Activated T-cell treated with anti-CD3 and anti-CD28 coated beads for 24 hours (primary cell): ENCODE measurements at places on chromosomes 3 and 15.

GRCh38 chr3:195032955-195033354, 238.0 kb downstream of the XXYLT1 start:
- DNase-seq: no peak

- no peak for DNase-seq
Observed at GRCh38 chr3:110644203-110644602, 427.4 kb upstream of the NECTIN3 start.

DNA sequence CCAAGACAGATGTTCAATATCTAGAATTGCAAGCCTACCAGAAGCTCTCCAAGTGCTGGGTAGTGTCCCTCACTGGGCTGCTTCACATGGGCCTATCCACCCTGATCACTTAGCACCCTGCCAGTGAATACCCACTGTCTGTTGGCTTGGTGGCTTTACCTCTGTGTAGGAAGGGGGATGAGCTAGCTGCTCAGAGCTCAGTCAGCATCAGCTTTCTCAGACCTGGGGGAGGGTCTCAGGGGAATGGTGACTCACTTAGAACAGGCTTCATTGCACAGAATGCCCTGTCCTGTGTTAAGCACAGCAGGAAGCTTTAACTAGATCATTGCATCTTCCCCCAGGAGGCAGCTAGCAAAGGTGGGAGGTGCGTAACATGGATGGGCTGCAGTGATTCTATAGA, 209.8 kb downstream of the PDCD6IP start:
- no peak for DNase-seq

DNA sequence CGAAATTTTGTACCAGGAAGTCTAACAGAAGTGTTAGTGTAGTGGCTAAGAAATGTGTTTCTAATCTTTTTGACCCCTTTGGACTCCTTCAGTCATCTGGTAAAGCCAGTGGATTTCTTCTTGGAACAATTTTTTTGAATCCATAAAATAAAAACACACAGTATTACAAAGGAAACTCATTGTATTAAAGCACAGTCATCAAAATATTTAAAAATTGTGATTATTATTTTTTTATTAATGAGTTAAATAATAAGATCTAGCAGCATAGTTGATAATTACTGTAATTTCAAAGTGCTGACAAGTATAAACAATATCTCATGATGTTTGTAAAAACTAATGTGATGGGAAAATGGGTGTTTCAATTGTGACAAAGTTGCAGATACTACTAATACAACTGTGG, 72.2 kb upstream of the LRRC3B start:
- no peak for DNase-seq

DNA sequence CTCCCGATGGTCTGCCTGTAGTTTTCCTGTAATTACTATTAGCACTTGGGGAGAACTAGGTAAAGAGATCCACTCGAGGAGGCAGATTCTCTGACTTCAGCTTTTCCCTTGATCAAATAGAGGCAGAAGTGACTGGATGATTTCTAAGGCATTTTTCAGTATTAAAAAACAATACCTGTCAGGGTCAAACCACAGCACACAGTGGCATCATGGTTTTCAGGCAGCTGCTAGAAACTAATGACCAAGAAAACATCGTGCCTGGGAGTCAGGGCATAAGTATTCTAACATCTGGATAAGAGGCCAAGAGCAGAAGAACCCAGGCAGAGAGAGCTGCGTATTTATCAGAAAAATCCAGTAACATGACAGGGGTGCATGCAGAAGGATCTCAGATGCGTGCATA, 419.9 kb downstream of the TUSC7 start:
- no peak for DNase-seq

DNA sequence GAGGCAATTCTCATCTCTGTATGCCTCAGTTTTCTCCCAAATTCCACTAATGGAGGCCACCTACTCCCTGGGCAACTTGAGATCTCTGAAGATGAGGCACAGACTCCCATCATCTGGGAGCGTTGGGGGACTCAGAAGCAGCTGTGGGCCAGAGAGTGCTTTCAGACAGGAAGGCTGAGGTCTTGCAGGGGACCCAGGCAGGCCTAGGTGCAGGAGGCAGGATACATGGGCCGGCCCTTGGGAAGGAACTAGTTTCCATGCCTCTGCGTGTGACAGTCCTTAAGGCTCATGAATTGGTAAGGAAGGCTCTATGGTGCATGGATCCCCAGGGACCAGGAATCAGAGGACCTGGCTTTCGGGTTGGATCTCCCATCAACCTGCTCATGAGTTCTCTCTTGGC, 14.5 kb downstream of the BMF start:
- DNase-seq: no peak

DNA sequence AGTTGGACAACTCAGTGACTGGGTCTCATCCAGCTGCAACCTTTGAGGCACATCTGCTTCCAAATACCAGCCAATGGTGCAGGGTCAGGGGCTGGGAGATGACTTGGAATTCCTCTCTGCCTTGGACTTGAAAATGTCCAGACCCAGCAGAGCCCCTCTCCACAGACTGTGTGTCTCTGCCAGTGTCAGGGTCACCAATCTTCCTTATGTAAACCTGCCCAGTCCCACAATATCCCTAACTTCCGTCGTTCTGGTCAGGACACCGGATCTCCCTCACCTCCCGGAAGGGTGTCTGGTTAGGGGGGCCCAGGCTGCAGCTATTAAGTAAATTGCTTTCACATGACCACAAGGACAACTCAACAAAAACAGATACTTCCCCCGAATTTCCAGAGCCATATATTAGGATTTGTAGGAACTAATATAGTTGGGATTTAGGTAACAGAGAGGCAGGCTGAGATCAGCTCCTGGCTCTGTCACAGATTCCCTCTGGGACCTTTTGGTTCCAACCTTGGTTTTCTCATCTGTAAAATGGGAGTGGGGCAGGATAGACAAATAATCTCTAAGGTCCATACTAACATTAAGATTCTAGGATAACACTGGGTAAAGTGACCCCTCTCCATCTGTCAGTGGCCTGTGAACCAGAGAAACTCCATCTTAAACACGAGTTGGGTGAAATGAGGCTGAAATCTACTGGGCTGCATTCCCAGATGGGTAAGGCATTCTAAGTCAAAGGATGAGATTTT, 30.8 kb downstream of the IGDCC3 start:
- no peak for DNase-seq

DNA sequence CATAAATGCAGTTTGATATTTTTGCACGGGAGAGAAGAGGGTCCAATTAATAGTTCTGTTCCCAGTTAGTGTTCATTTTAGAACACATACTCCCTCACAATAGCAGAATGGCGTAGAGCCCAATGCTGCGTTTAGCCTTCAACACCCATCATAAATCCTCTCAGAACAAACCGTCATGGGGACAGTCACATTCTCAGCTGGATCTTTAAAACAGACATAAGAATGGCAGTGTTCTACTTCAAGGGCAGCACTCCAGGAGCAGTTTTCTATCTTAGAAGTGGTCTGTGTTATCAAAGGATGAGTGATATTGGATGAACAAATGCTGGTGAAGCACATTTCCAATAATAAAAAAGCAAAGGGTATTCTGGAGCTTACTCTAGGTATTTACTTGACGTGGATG, 230.5 kb downstream of the PDZRN3 start:
- no peak for DNase-seq

GRCh38 chr3:9701006-9701405, 2.6 kb upstream of the CPNE9 start:
- no peak for DNase-seq

DNA sequence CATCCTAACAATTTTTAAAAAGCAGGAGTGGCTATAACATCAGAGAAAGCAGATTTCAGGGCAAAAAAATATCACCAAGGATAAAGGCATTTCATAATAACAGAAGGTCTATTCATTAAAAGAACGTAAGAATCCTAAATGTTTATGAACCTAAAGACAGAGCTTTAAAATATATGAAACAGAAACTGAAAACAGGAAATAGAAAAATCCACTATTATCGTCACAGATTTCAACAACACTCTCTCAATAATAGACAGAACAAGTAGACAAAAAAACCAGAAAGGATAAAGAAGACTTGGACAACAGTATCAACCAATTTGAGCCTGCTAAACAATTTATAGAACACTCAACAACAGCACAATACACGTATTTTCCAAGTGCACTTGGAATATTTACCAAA, 71.4 kb downstream of the FBXL22 start:
- DNase-seq: no peak

DNA sequence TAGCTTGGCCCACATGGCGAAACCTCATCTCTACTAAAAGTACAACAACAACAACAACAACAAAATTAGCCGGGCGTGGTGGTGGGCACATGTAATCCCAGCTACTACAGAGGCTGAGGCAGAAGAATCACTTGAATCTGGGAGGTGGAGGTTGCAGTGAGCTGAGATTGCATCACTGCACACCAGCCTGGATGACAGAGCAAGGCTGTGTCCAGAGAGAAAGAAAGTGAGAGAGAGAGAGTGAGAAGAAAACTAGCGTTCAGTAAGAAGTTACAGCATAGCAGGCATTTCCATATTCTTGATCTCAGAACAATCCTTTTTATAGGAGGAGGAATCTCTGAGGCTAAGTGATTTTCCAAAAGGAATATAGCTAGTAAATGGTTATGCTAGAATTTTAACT, 1076.1 kb downstream of the AGBL1 start:
- DNase-seq: no peak

DNA sequence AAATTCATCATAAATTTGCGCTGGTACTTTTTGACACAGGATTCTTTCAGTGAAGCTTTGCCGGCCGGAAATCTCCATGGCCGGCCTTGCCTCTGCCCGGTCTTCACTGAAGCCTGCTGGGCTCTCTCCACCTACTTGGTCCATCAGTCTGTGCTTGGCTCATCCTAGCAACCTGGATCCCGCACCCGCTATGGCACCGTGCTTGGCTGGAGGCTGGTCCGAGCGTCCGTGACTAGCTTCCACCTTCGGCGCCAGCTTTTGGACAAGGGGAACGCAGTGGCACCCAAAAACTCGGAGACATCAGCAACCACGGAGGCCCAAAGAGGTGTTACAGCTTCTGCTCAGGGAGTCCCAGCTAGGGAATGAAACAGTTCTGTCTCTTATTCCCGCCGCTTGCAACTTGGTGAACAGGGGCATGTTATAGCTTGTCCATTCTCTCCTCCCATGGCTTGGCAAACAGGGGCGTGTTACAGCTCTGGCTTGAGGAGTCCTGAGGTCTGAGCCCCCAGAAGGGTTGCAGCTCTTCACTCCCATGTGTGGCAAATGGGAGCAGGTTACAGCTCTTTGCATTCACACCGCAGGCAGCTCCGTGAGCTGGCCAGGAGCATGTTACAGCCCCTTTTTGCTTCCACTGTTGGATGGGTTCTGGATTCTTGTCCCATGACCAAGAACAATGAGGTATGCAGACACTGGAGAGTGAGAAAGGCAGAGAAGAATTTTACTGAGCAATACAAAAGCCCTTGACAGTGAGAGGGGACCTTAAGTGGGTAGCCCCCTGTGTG, 204.2 kb downstream of the DIPK2A start:
- no peak for DNase-seq

DNA sequence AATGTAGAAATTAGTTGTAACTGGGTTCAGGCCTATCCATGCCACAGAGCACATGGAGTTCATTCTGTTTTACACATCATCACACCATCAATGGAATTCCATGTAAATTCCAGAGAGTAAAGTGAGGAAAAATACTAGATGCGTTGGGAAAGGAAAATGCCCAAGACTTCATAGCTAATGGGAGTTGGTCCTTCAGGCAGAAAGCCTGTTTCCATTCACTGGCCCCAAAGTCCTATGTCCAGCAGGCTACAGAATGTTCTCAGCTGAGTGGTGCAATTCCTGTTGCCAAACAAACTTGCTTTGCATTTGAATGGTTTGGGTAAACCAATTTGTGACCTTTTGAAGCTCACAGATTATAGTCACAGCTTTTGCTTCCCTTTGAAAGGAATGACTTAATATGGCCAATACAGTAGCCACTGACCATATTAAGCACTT, 164.6 kb upstream of the PFN2 start:
- DNase-seq: no peak

DNA sequence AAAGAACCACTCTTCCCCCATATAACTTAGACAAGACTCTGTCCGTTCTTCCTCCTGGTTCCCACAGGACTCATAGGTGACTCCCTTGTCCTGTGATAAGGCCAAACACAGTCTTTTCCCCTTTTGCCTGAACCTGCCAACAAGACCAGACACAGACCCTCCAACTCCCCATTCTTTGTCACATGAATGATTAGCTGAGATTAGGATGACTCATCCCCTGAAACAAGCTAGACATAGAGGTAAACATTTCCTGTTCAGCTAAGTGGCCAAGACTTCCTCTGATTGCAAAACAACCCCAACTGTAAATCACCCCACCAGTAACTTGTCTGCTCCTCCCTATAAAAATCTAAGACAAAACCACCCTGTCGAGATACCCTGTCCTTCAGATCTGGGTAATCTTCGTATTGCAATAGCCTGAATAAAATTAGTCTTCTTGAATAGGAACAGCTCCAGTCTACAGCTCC, 11.4 kb upstream of the HTR3E start:
- no peak for DNase-seq

- DNase-seq: no peak
Observed at GRCh38 chr3:113535898-113536297, 3.5 kb downstream of the SIDT1 start.

DNA sequence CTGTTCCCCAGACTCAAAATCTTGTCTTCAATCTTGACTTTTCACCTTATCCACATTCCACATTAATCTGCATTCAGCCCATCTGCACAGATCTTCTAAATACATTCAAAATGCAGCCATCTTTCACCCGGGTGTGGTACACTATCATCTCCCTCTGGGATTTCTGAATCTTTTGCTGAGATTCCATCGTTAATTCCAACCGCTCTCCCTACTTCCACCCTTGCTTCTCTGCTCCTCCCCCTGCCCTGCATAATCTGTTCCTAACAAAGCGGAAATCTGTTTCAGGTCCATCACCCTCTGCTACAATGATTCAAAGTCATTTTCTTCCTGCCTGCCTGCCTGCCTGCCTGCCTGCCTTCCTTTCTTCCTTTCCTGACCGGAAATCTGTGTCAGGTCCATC, 7.9 kb upstream of the GOLGA8B start:
- no peak for DNase-seq

DNA sequence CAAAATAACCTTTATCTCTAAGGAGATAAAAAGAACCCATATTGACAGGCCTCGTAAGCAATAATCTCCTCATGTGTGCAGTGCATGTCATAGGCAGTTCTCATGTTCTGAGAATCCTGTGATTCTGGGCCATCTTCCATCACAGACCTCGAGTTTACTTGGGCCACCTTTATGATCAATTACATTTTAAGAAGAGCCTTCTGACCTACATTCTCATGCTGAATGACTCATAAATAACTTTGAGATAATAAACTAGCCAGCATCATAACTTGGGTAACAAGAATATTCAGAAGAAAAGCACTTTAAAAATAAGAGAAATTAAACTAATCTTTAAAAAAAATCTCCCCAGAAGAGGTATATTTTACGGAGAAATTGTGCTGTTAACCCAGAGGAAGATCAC, 310.7 kb upstream of the ZNF717 start:
- no peak for DNase-seq

- DNase-seq: no peak
Observed at GRCh38 chr15:76433798-76434400, 97.3 kb downstream of the ISL2 start.

DNA sequence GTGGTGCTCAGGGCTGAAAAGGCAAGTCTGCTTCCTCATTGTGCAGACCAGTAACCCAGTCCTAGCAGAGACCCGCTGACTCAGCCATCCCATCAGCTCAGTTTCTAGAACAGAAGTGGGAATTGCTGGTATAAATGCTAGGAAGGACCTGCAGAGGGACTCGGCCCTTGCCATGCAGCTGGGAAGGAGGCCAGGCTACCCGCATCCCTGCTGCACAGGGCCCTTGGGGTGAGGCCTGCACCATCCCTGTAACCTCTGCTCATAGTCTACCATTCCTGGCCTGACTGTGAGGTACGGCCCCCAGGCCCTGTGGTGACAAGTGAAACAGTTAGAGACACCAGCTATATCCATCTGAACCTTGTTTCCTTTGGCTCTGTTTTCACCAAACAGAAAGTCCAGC, 23.5 kb downstream of the RAB6B start:
- DNase-seq: no peak

- DNase-seq: no peak
Observed at GRCh38 chr3:40908612-40909011, 290.7 kb upstream of the CTNNB1 start.
